Activated CD8-positive, alpha-beta T cell treated with anti-CD3 and anti-CD28 coated beads, Interleukin-2, amount 10 ng/mL, durations not matched to agents 7 days and 5 days (primary cell): ENCODE measurements at places on chromosomes 5 and 9.

DNA sequence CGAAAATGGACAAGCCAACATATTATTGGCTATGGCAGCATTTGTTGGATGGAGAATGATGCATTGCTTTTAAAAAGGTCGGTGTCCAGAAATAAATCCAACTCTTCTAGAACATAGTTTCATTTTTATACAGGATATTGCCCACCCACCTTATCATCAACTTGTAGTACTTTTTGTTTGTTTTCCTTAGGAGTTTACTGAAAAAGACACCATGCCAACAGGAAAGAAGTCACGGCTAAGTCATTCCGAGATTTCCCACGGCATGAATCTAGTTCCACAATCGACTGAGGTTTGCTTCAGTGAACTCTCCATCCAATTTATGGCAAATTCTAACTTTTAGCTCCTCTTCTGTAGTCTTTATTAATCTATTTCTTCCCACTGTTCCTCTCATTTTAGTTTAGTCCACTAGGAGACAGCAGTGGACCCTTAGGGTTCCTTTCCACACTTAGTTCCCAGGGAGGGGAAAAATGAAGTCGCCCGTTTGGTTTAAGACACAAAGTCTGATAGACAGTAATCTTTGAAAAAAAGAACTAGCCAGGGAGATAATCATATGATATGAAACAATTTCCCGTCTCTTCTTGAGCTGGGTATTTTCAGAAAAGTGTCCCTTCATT lies 237.5 kb downstream of the AP3B1 start:
- no peak for DNase-seq

- DNase-seq, result no peak
Observed at GRCh38 chr5:84086511-84086910, 298.2 kb downstream of the EDIL3 start.

GRCh38 chr5:133334796-133335639 lies 277.3 kb downstream of the FSTL4 start:
- DNase-seq, result no peak

GRCh38 chr5:154098465-154098864 lies 59.7 kb downstream of the MFAP3 start:
- DNase-seq, result no peak
